HS-27A (cell line): ENCODE measurements at places on chromosomes 7 and 10.

DNA sequence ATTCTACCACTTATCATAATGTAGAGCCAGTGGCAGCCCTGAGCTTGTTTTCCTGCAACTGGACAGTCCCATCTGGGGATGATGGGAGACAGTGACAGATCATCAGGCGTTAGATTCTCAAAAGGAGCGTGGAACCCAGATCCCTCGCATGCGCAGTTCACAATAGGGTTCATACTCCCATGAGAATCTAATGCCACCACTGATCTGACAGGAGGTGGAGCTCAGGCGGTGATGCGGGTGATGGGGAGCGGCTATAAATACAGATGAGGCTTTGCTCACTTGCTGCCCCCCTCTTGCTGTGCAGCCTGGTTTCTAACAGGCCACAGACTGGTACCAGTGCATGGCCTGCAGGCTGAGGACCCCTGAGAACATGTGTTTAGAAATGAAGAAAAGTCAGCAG is 260.1 kb downstream of the CAMK1D start:
- no peak for DNase-seq

DNA sequence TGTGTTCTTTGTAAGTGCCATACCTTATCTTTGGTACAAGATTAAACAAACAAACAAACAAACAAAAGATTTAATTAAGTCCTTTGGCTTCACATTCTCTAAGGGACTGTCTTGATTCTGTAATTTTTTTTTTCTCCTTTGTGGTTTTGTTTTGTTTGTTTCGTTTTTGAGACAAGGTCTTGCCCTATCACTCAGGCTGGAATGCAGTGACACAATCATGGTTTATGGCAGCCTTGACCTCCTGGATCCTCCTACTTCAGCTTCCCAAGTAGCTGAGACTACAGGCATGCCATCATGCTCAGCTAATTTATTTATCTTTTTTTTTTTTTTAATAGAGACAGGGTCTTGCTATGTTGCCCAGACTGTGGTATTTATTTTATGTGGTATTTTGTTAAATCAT is 165.8 kb downstream of the LRRC4 start:
- no peak for DNase-seq

DNA sequence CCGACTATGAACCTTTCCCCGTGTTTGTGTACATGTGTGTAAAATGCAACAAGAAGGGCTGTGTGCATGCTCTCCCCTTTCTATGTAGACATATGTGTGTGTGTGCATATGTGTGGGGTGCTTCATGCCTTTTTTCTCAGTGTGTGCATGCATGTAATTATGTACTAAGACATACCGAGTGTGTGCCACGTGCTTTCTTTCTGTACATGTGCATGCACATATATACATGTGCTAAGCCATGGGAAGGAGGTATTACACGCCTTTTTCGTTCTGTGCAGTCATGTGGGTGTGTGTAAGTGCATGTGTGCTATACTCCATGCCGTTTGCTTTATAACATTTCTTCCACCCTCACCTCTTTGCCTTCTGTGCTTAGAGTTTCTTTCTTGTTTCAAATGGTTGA is 544.3 kb downstream of the TNS3 start:
- no peak for DNase-seq

- no peak for DNase-seq
These were observed 25.0 kb downstream of the ZFAND2A start for GRCh38 chr7:1134951-1135350.

- DNase-seq: no peak
These were observed 250.6 kb upstream of the GPR26 start for GRCh38 chr10:123415523-123415922.

DNA sequence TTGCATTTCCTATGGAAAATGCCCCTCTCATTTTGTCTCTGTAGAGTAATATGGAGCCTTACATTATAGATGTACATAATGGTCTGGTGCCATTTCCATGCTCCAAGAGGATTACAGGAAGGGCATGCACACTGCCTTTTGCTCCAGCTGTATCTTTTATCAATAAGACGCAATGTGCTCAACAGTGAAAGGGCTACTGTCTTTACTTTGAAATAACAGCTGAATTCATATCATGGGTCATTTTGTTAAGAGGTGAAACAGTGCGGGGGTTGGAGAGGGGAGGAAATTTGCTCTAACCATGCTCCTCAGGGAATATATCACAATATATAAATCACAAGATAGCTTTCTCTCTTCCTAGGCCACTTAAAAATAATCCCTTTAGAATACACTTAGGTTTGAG is 77.7 kb downstream of the ICA1 start:
- DNase-seq: no peak

DNA sequence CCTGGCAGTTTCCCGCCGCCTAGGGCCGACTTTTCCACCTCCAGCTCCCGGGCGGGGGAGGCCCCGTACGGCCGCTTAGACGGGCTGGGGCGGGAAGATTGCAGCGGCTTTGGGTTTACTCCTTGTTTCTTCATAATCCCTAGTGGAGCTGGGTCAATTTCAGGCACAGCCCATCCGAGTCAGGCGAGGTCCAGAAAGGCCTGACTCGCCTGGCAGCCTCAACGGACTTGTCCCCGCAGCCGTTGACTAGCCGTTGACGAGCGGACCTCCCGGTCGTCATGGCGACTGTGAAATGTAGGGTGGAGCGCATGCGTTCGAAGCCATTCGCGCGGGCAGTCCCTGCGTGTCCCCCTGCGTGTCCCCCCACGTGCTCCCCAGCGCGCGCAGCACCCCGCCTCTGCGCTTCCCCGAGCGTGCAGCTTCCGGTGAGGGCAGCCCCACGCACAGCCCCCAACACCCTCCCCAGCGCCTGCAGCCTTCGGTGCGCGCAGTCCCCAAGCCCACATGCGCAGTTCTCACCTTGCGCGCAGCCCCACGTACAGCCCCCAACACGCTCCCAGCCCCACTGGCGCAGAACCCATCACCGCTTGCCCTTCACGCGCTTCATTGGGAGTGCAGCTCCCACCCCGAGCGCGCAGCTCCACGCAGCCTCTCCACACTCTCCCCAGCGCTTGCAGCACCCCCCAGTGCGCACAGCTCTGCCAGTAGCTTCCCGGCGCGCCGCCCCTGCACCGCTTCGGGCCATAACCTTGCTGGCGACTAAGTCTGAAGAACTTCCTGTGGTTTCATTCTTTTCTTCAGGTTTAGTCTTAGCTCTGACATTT is 67.8 kb downstream of the TBX20 start:
- peak; percentile 33 for DNase-seq

DNA sequence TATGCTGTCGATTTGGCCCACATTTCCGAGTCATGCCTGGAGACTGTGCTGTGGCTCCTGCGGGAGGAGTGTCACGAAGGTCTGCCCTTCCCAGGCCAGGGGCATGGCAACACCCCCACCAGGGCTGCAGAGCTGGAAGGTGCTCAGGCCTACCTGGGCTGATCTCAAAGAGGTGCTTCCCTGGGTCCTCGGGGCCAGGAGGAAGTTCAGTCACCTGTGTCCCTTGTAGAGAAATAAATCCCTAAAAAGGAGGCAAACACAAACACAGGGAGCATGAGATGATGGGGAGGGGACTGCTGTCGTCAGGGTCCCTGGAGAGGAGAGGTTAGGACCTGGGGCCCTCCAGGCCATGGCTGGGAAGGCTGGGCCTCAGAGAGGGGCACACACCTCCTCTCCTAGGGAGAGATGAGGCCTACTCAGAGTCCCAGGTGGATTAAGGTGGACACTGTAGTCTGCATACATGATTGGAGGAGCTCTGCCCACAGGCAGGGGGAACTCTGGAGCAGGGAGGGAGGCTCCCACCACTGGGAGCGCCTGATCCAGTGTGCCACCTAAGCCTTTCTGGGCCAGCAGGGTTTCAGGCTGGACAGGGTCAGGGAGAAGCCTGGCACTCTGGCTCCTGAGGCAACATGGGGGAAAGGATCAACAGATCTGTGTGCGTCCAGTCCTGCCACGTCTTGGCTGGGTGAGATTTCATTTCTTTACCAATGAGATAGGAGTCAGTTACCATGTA is 49.4 kb downstream of the ARHGAP22 start:
- DNase-seq: no peak

- no peak for DNase-seq
These were observed 1.7 kb downstream of the PALS2 start for GRCh38 chr7:24574950-24575349.

- DNase-seq: no peak
These were observed 26.0 kb upstream of the SORCS3 start for GRCh38 chr10:104615136-104615535.

GRCh38 chr10:27660268-27660667 is 85.4 kb downstream of the MKX start:
- DNase-seq: no peak

DNA sequence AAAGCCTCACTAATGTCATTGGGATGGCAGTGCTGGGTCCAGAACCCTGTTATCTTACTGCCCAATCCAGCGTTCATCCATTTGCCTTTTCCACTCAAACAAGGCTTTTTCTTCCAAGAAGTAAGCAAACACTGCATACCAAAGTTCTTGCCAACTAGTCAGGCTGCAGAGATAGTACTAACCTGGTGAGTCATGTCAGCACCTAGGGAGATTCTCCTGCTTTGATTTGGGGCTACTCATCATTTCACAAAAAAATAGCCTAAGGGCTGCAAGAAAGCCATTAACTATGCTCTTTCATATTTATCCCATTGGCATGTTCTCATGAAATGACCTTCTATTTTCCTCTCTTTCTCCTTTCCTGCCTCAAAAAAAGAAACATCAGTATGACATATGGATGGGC is 142.6 kb downstream of the TWIST1 start:
- no peak for DNase-seq

GRCh38 chr10:124336186-124336585 is 82.5 kb downstream of the OAT start:
- no peak for DNase-seq

DNA sequence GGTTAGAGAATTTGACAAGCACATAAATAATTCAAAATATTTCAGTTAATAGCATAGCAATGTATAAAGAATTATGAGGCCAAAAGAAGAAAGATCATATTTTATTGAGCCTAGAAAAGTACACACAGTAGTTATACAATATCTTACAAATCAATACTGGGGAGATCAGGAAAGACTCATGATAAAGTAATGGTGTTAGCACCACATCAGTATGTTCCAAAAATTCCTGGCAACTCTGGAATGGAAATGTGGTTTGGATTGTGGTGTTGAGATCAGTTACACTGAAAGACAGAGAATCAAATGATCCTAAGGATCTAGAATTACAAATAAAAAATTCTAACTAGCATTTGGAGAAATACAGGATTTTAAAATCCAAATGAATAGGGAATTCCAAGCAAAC is 420.5 kb upstream of the CNTNAP2 start:
- DNase-seq: no peak

DNA sequence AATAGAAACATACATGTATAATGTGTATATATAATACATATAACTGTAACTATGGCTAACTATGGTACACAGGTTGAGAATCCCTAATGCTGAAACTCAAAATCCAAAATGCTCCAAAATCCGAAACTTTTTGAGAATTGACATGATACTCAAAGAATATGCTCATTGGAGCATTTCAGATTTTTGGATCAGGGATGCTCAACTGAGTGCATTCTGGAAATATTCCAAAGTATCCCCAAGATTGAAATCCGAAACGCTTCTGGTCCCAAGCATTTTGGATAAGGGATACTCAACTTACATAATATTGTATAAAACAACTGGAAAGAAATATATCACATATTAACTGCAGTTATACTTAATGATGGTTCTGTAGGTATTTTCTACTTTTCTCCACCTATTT is 94.2 kb upstream of the ASAH2 start:
- no peak for DNase-seq

DNA sequence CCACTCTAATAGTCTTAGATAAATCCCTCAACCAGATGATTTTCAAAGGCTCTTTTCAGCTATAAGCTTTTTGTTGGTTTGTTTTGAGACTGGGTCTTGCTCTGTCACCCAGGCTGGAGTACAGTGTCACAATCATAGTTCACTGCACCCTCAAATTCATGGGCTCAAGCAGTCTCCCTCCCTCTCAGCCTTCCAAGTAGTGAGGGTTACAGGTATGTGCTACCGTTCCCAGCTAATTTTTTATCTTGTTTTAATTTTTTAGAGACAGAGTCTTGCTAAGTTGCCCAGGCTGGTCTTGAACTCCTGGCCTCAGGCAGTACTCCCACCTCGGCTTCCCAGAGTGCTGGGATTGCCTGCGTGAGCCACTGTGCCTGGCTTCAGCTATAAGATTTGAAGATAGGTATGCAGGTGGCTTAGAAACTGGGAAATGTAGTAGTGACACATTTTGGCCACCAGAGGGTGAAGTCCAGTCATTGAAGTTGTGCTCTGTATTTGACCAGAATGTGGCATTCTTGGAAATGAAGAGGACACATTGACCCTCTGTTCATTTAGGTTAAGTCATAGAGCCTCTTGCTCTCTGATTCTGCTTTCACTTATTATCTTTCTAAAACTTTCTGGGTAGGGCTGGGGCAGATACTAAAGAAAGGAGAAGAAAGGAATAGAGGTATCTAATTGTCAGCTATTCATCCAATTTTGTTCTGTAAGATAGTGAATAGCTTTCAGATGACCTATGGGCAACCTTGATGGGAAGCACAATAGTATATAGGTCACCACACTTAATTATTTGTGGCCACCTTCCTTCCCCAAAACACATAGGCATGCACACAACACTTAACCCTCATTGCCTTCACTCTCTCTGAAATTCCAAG is 36.0 kb downstream of the R3HCC1L start:
- no peak for DNase-seq

GRCh38 chr7:28542410-28542809 is 130.1 kb downstream of the CREB5 start:
- no peak for DNase-seq

DNA sequence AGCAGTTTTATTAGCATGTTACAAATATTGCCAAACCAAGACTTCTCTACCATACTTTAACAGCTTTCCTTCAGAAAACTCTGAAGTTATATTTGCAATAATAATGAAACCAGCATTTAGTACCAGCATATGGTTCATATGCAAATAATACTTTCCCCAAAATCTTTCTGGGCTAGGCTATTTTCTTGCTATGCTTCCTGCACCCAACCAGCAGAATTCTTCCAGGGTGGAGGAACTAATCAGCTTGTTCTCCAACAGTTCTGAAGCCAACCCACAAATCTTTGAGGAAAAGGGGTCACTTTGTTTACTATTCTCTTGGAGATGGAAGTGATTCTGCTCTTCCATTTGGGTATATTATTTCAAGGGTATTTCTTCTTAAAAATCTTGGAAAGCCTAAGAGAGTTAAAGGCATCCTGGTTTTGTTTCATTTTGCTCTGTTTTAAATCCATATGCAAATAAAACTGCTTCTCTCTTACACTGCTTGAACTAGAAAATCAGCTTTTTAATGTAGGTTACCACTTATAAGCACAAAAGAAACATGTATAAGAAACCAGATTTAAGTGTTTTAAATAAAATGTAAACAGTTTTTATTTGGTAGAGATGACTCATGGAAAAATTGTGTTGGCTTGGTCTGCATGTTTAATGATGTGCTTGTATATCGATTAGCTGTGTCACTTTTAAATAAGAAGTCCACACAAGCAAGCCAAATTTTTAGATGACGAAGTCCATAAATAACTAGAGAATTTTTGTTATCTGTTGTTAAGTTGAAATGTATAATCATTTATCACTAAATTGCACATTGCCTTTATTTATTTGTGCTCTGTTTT is 103.7 kb downstream of the HECTD2 start:
- DNase-seq: no peak
